ENCODE measurements at places on chromosomes 2 and 18.

- DNase-seq, result no peak
These were observed 54.4 kb upstream of the FOSL2 start for GRCh38 chr2:28338046-28338817.

DNA sequence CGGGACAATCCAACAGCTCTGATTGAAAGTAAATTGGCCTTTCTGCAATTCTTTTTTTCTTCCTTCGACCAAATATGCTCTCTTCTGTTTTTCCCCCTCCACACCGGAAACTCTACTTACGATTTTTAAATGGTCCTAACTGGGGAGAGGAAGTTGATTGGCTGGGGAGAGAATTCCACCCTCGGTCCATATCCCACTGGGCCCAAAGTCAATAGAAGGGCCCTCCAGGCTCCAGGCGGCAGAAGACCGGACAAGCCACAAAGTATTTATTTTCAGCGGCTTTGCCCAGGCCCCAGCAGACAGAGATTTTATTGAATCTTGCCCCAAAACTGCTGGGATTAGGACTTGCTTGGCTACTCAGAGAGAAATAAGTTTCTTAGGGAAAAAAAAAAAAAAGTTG, 37.1 kb upstream of the SMAD7 start:
- no peak for DNase-seq

- no peak for DNase-seq
These were observed 68.9 kb upstream of the DNER start for GRCh38 chr2:229783108-229783721.

- no peak for DNase-seq
These were observed 21.2 kb upstream of the THOC1 start for GRCh38 chr18:289026-289425.
